H7 (cell line): ENCODE measurements at places on chromosomes 7 and 10. TPM values are rescaled to one million over a fixed set of nuclear protein-coding genes. Genes with fewer than 3 reads are reported as not detected.

Gene KIF11
- 44.2 and 59.1 TPM in 2 replicates for total RNA-seq

Gene TMEM213
- total RNA-seq = not detected in 2 replicates

Gene TMEM176B
- 0.37 and 0.80 TPM in 2 replicates for total RNA-seq

Gene OR2A1
- 0.74 TPM in 1 of 2 replicates, not detected in the other for total RNA-seq

Gene CALY
- 2.2 TPM in 1 of 2 replicates, not detected in the other for total RNA-seq

DNA sequence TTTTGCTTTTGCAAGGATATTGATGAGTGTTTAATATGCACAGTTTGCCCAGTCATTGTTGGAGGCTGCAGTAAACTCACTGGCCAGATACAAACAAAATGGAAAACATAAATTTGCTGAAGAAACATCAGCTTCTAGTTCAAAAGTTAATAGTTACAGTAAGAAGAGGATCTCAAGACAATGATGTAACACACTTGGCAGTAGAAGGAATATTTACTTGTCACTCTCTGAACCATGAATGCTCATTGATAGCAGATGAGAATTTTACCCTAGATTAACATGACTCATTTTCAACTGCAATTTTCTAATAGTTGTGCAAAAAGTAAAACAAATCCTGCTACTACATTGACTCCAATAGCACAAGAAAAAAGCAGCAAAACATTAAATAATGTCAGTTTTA lies 47.7 kb downstream of the VWC2 start:
- no peak for DNase-seq

- DNase-seq = no peak
Measured at GRCh38 chr10:79941585-79942210, 7.2 kb downstream of the SFTPD start.

- peak; percentile 81 for DNase-seq
Measured at GRCh38 chr7:99312316-99313203, 13.1 kb upstream of the ARPC1A start.

- DNase-seq = no peak
Measured at GRCh38 chr10:56349611-56350010, 11.4 kb downstream of the ZWINT start.

- DNase-seq = no peak
Measured at GRCh38 chr7:14341200-14341775, 351.8 kb upstream of the ETV1 start.

DNA sequence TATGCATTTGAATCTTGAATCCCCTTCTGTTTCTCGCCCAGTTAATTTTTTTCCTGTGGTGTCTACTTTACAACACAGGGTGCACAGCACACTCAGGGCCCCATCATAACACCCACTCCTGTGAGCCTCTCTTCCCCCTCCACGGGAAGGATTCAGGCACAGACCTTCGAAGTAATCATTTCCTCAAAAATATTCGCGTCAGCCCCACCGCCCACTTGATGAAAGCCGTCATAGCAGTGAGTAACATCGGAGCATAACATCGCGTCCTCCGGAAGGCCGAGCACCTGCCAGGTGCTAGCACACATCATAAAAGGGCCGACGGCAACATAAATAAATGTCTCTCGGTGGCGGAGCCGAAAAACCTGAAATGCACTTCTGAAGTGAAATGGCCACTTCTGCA lies 201.7 kb upstream of the ADARB2 start:
- no peak for DNase-seq

DNA sequence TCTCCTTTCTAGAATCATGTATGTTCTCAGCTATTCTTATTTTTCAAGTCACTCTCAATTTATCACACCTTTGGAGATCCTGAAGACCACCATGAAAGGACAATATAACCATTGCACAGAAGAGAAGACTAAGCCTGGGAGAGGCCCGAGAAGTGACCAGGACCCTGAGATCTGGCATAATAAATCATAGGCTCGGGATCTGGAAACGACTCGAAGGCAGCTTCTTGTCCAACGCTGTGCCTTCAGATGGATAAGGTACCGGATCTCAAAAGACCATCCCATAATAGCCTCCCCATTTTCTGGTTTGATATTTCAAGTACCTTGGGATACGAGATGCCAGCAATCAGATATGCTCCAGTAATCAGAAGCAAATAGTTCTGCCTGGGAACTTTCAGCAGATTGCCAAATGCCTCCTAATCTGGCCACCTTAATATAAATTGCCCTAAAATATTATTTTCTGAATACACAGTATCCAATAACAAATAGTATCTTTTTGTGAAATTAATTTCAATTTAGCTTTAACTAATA lies 179.2 kb upstream of the ZMIZ1 start:
- no peak for DNase-seq

- DNase-seq = no peak
Measured at GRCh38 chr10:48805848-48806247, 121.2 kb downstream of the WDFY4 start.

DNA sequence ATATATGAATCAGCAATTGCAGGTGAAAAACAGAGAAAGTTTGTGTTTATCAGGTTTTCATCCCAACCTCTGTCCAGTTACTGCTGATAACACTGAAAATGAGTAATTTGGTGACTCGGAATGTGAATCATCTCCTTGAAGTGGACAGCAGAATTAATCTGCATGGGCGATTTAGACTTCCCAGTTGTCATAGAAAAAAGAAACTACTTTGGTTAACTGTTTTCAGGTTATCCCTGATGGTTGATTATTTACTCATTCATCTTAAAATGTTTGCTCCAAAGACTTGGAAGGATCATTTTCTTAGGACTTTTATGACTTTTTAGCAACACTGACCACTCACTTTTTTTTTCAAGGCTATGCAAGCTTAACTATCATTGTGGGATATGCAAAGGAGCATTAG lies 504.1 kb upstream of the ANKRD30A start:
- DNase-seq = no peak

- DNase-seq = no peak
Measured at GRCh38 chr10:124717911-124718741, 26.1 kb downstream of the FAM53B start.

- DNase-seq = no peak
Measured at GRCh38 chr7:117281562-117281961, 41.3 kb downstream of the WNT2 start.

GRCh38 chr7:157323401-157323800 lies 13.4 kb upstream of the DNAJB6 start:
- DNase-seq = no peak
